Activated CD8-positive, alpha-beta T cell treated with anti-CD3 and anti-CD28 coated beads for 36 hours (primary cell): ENCODE measurements at places on chromosomes 3 and 15. TPM values are rescaled to one million over a fixed set of nuclear protein-coding genes. Genes with fewer than 3 reads are reported as not detected.

DNA sequence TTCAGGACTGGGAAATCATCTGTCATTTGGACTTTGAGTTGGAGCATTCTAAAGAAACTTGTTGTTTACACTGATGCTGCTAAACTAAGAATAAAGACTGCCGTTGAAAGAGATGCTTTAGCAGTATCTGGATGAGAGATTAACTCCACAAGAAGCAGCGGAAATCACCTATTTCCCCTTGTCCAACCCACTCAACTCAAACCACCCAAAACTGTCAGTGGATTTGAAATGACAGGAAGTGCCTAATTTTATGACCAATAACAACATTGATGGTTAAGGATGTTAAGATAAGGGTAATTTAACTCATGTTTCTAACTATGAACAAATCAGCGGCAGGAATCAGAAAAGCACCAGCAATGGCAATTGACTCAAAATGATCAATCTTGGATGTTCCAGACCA is 110.8 kb upstream of the NR2F2 start:
- H3K4me1 ChIP-seq = no peaks in the 10 kb centered on the region
- no peaks in the 10 kb centered on the region for H3K36me3 ChIP-seq
- peaks cover 6% of the 10 kb centered on the region for H3K27me3 ChIP-seq

The HEMK1 gene
- 97.1 TPM for total RNA-seq

The DMXL2 gene
- 4.8 TPM for total RNA-seq

The FBXL22 gene
- total RNA-seq = 0.63 TPM

The CATSPER2 gene
- 9.0 TPM for total RNA-seq
